ENCODE measurements at places on chromosomes 4 and X.
A peak's percentile ranks its signal among the peaks of the same experiment; 100 is the strongest.

DNA sequence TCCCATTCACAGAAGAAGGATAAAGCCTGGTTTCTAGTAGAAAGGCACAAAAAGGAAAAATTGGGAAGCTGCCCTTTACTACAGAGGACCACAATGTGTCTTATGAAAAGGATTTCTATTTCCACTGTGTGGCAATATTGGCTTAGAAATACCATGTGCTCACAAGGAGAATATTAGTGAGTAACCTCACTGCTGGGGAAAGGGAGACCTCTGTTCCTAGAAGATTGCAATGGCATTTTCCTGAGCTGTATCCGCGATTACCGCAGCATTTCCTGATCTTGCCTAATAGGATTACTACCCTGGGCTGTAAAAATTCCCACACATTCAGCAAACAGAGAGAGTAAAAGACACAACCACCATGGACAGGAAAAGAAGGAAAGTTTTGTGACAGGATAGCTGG, 308.8 kb upstream of the TECRL start:
- DNase-seq: no peak

- no peak for DNase-seq
Observed at GRCh38 chr4:140854168-140854567, 98.0 kb upstream of the TBC1D9 start.

DNA sequence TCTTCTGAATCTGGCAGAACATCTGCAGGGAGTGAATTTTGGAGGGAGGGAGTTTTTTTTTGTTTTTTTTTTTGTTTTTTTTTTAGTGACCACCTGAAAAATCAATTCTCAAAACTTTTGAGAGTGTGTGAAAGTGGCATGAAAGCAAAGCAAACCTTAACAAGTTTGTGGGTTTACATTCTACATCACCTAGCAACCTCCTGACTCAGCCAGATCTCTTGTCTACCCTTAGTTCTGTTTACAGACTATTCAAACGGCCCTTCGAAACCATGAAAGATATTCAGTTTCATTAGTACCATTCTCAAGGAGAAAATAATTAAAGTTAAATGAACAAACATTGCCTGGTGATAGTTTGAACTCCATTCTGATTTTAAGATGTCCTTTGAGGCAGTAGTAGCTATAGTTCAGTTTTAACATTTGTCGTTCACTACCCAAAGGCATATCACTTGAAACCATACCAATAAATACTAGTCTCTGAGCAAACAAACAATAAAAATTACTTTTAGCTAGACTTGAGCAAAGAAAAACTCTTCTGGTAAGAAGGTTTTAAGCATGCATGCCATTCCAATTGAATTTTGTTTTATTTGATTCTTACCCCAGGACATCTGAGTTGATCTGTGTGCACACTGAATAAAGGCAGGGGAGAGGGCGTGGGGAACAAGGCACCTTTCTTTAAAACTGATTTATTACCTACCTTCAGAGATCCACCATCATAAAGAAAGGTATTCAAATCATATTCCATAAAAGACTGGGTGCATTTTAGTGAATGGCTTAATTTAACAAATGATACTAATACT, 137.7 kb downstream of the ARX start:
- no peak for DNase-seq

- DNase-seq: peak; percentile 11
Observed at GRCh38 chrX:64894454-64895038, 81.7 kb downstream of the ZC4H2 start.

DNA sequence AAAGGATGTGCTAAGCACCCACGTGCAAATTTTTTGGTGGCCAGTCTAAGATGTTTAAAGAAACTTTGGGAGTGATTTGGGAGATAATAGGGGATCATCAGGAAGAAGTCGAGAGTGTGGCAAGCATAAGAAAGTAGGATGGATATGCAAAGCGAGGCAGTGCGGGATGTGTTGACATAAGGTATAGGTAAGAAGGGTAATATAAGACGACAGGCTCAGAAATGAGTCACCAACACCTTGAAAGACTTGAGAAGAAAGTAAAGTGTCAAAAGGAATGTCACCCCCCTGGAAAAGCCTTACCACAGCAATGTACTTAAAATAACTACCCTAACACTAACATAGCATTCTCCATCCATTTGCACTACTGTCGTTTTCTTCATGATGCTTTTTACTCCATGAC, 69.8 kb upstream of the BMP2K start:
- no peak for DNase-seq

- no peak for DNase-seq
Observed at GRCh38 chr4:141637565-141637964, 1.2 kb downstream of the IL15 start.

DNA sequence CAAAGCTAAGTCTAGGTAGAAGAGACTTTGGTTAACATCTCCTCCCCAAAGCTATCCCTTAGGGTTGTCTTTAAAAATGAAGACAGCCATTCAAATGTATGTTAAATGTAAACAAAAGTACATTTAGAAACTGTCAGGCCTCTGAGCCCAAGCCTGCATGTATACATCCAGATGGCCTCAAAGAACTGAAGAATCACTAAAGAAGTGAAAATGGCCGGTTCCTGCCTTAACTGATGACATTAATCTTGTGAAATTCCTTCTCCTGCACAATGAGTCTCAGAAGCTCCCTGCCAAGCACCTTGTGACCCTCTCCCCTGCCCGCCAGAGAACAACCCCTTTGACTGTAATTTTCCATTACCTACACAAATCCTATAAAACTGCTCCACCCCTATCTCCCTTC, 377.9 kb downstream of the FAM133A start:
- no peak for DNase-seq

DNA sequence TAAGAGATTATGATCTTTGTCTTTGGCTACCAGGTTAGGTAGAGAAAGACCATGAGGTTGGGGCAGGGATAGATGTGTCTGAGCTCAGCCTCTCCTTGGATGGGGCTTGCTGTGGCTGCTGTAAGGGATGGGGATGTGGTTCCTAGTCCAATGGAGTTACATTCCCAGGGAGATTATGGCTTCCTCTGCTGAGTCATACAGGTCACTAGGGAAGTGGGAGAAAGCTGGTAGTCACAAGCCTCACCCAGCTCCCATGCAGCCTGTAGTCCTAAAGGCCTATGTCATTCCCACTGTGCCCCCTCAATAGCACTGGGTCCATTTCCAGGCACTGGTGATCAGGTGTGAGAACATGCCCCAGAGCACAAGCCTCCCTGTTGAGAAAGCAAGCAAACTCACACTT, 70.6 kb upstream of the CENPE start:
- DNase-seq: no peak

DNA sequence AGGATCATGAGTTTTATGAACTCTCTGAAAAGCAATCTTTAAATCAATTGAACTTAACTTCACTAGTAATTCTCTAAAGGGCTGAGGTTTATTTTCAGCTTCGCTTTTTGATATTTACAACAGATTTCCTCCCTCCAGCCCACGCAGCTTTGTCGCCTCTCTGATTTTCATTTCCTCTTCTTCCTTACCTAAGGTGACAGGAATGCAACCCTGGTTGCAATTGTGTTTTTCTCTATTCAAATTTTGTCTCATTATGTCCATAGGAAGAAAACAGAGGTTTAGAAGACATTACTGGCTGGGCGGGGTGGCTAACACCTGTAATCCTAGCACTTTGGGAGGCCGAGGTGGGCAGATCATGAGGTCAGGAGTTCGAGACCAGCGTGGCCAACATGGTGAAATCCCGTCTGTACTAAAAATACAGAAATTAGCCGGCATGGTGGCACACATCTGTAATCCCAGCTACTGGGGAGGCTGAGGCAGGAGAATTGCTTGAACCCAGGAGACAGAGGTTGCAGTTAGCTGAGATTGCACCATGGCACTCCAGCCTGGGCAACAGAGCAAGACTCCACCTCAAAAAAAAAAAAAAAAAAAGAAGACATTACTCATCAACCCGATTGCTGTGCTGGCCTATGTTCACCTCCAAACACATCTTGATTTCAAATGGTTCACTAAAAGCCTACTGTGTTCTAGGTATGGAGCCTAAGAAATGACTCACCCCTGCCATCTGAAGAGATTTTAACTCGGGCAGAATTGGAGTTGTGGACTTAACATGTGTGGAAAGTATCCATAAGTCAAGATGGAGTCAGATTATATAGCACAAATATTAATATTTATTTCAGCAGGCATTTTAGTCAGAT, 36.8 kb downstream of the VSIG4 start:
- no peak for DNase-seq

GRCh38 chr4:157992948-157993839, 179.6 kb downstream of the GASK1B start:
- DNase-seq: no peak

DNA sequence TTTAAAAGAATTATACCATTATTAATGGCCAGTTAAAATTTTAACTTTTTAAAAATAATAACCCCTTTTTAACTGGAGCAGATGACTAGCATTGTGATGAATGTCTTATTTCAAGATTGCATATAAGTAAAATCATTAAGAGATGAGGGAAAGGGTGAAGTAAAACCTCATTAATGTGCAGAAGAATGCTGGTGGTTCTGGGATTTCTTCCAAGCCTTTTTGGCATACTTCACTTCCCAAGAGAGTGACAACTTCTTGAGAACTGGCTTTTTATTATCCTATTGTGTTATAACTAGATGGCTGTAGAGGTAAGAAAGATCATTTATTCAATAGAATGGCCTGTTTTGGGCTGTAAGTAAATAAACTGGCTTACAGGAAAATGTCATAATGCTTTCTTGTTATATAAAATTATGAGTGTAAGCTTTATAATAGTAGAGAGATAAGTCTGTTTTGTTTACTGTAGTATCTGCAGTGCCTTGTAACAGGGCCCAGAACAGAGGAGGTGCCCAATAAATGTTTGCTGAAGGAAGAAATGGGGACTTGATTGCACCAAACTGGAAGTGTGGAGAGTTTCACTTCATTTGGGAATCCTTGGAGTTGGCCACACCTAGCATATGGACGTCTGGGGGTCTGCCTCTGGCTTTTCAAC, 242.9 kb upstream of the PITX2 start:
- DNase-seq: no peak
